Posterior cingulate gyrus (tissue), 11 donors: ENCODE measurements at places on chromosomes 2 and 18.

DNA sequence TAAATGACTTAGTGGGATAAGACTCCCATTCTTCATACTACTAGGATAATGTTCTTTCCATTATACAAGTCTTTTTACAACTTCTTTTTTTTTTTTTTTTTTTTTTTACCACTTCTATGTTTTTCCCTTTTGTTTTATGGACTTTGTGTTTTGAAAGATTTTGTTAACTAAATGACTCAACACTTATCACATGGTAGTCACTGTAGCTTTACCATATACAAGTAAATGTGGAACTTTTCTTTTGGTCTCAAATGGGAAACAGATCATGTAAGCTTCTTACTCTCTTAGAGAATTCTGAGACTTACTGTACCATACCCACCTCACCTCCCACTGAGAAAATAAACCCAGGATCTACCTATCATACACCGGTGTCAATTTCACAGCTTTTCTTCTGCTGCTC, 590.3 kb upstream of the CDH2 start:
- no peak for DNase-seq

DNA sequence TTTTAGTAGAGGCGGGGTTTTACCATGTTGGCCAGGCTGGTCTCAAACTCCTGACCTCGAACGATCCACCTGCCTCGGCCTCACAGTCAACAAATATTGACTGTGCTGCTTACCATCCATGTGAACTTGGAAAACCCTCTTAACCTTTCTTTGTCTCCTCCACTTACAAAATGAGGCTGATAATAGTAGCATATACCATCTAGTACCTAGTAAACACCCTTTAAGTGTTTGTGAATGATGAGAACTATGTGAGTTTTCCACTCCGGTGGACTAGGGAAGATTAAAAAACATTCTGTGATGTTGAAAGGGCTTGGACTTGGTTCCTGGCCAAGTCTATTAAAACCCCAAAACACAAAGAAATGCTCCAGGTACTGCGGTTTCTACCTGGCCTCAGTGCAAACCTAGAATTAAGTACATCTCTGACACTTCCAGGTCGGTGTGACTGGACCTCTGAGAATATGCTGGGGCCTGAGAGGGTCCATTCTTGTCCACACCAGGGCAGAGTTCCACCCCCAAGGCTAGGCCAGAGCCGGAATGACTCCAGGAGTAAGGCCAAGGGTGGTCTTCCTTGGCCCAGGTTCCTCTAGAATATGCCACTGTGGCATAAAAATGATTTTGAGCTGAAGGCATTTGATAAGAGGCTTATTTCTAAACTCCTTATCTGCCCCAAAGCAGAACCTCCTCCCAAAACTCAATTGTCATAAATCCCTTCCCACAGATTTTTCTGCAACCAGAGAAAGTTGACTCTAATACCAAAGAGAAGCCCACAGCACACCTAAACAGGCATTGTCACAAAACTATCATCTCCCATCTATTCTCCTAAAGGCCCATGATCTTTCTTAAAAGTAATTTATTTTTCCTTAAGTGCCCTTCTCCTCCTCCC, 217.5 kb downstream of the TGIF1 start:
- DNase-seq: no peak

- no peak for DNase-seq
These were observed 572.3 kb downstream of the IRS1 start for GRCh38 chr2:226227341-226227740.

DNA sequence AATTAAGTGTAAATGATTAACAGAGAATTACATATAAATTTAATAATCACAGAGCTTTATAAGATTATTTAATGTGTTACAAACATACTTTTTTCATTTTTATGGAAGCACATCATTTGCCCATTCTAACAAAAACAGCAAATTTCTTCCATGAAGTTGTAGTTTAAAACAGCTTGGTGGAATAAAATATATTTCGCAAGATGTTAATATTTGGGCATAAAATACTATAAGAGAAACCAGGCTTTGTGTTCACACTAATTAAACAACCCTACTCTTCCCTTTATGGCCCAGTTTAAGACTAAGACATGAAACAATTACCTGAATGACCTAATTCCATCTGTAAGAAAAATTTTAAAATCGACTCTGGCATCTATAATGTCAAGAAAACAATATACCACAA, 69.4 kb downstream of the LNPK start:
- no peak for DNase-seq

GRCh38 chr2:134408791-134409190, 154.9 kb downstream of the MGAT5 start:
- DNase-seq: no peak

DNA sequence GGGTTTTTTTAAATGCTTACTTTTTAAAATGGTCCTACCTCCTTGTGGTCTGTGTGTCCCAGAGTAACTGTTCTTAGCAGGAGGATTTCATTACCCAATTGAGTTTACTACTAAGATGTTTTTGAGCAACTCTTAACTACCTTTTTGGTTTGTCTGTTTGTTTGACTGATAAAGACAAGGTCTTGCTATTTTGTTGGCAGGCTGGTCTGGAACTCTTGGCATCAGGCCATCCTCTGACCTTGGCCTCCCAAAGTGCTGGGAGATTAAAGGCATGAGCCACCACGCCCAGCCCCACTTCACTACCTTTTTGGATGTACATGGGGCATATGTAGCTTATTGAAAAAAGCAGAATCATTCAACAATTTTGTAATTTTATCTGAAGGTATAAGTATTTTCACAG, 14.9 kb downstream of the MRPS9 start:
- DNase-seq: no peak

- no peak for DNase-seq
These were observed 194.5 kb downstream of the ERBB4 start for GRCh38 chr2:212344131-212344530.

DNA sequence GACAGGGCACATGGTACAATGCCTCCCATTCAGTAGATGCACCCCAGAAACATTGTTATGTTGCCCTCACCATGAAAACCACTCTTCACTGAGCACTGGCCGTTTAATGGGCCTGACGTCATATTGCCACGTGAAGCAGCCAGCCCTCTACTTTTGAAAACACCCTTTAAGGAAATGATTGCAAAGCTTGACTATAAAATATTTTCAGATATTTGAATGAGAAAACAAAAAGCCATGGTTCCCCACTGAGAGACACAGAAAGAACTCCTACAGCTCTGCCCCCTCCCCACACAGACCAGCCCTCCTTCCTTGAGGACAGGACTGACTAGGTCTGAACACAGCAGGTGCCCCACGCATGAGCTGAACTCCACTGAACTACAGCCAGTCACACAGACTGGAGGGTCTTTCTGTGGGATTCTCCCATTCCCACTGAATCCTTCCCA, 349.1 kb downstream of the ANAPC1 start:
- no peak for DNase-seq

DNA sequence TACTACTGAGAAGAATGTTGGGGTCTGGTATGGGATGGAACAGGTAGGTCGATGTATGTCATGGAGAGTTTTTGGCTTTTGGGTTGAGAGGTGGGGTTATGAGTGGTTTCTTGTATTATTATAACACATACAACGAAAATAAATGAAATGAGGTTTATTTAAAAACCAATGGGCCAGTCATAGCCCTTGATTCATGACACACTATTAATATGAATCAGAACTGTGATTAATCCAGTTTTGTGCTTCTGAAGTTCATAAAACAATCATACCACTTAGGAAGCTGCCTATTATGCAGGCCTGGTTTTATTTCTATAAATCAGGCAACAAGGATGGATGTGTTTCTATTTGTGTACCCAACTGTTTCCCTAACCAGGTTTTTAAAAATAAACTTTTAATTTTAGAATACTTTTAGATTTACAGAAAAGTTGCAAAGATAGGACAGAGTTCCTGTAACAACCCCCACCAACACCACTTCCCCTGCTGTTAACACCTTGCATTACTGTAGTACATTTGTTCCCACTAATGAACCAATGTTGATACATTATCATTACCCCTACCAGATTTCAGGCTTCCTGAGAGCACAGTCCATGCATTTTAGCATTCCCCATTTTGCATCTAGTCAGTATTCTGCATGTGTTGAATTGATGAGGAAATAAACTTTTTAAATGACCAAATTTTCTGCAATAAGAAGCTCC, 37.5 kb upstream of the NCOA1 start:
- DNase-seq: no peak

GRCh38 chr2:203819434-203820133, 48.0 kb upstream of the CTLA4 start:
- no peak for DNase-seq

- DNase-seq: no peak
These were observed 366.8 kb downstream of the TGIF1 start for GRCh38 chr18:3816610-3817363.

DNA sequence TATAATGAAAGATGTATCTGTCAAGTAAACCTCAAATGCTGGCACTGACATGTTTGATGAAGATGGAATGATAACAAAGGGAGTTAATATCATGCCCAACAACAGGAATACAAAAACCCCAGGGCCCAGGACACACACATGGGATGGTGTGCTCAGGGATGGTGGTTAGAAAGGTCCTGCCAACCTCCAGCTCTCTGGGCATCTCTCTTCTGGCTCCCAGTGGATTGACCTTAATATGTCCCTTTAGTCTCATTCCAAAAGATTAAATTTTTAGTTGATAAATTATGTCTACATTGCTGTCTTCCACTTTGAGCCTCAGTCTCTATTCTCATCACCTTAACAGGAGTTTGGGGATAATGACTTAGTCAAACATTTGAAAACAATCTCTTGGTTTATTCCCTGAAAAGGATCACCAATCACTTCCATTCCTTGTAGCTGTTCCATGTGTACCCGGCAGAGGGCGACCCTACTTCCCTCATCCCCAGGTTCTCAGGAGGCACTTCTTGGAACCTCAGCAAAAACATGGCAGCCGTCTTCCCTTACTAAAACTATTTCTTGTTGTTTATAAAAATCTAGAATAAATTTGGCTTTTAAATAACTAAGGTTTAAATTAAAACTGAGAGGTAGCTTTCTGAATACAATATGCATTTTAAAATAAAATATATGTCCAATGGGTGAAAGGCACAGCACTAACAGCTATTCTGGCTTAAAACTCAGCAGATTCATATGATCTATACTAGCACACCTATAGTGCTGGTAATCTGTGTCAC, 29.6 kb downstream of the MCEE start:
- DNase-seq: no peak

DNA sequence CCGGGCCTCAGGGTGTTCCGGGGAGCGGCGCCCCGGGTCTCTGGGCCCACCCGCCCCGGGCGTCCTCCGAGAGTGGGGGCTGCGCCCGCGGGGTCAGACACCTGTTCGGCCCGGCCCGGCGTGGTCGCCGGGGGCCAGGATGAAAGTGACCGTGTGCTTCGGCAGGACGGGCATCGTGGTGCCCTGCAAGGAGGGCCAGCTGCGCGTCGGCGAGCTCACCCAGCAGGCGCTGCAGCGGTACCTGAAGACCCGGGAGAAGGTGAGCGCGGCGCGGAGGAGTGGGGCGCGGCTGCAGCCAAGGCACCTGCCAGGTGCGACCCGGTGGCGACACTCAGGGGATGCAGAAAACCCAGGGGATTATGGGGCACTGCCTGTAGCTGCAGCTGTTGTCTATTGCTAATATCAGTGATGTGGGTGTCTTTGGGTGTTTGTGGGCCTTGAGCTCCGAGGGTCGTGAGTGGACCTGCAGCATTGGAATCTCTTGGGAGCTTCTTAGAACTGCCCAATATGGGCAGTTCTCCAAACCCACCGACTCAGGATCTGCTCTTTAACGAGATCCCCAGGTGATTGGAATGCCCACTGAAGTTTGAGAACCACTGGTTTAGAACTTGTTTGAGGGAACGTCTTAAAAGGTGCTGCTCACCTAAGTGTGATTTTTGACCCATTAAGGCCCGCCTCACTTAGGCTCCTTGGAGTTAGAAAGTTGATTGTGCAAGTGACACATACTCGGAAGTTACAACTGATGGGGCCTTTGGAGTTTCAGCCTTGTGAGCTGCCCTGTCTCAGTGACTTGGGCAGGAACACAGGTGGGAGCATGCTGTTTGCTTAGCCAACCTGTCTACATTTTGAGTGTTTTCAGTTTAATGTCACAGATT, 823 bp downstream of the PARD3B start:
- DNase-seq: no peak

GRCh38 chr2:128371248-128371630, 52.6 kb upstream of the HS6ST1 start:
- no peak for DNase-seq

- DNase-seq: no peak
These were observed 28.8 kb upstream of the GPR55 start for GRCh38 chr2:230953845-230954244.

DNA sequence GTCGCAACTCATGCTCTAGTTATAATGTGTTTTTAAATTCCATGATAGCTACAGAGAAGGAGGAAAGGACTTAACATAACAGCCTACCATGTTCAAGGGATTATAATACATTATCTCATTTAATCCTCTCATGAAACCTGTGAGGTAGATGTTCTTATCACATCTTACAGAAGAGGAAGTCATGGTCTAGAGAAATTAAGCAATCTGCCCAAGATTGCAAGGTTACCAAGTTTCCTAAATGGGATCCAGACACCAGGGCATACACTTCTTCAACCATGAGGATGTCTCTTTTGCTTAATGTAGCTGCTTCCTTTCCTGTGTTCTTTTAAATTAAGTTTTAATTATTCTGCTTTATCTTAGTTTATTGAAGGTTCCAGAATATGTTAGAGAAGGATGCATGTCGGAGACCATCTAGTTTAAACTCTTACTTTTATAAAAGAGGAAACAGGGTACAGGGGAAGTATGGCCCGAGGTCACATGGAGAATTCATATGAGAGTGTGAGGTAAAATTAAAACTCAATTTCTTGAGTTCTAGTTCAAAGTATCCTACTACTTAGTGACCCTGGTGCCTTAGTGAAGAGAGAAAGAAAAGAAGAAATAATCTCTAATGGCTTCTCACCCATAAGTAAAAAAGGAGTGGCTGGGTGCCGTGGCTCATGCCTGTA, 3.6 kb upstream of the IL1A start:
- DNase-seq: no peak

DNA sequence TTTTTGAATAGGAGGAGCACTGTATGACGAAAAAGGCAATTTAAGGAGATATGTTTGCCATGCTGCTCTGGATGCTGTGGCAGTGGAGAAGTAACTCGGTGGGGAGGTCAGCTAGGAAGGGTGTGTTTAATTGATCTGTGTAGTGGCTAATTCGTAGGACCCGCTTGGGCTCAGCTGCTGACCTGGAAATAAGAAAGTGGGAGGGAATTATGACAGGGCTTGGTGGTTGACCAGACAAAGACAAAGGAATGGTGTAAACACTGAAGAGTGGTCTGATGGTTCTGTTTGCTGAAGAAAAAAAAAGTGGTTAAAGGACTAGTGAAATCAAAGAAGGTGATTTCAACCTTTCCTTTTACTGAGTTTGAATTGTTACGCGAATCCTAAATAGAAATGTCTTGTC, 146.0 kb downstream of the MAP4K4 start:
- DNase-seq: no peak

DNA sequence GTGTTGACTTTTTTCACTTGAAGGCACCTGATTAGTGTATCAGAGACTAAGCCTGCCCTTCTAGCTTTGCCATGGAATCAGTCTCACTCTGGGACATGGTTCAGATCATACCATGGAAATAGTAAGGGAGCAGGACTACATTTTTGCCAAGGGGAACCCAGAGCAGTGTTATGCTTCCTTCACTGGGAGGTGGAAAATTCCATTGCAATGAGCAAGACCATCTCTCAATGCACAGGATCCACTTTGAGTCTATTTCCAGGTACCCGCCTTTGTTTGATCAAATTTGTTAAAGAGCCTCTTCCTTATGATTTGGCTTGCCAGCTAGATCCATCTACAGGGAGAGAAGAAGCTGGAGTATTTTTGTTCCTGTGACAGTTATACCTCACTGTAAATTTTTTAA, 395.8 kb downstream of the MTX2 start:
- no peak for DNase-seq
